HepG2 (cell line): ENCODE measurements at places on chromosomes 3 and 15. TPM values are rescaled to one million over a fixed set of nuclear protein-coding genes. Genes with fewer than 3 reads are reported as not detected.
A peak's percentile ranks its signal among the peaks of the same experiment; 100 is the strongest.

- DNase-seq, result peak; percentile 58
Observed at GRCh38 chr15:90300988-90301706, 35.7 kb downstream of the NGRN start.

- peak; percentile 72 for DNase-seq
Observed at GRCh38 chr15:80567721-80568157, 127.4 kb upstream of the ABHD17C start.

DNA sequence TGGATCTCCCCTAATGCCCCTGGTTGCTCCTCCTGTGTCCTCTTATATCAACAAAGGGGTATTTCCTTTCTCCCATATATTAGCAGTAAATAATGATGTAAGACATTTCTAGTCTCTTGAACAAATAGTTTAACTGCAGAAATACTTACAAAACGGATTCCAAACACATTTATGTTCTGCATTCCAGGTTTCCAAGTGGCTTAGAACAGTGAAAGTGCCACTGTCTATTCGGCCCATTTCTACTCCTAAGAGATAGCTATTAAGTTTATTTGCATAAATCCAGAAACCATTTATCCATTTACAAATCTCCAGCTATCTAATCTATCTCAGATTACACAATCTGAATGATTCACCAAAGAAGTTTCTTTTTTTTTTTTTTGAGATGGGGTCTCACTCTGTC, 55.8 kb upstream of the FRMD4B start:
- no peak for DNase-seq

GRCh38 chr3:195076981-195077610, 193.9 kb downstream of the XXYLT1 start:
- no peak for DNase-seq

LRRC15 gene
- total RNA-seq, result not detected in 2 replicates

LYZL4 gene
- not detected in 2 replicates for total RNA-seq

PDZRN3 gene
- total RNA-seq, result not detected in 2 replicates
